Globus pallidus (tissue), 1 donor: ENCODE measurements at places on chromosomes 7 and 10.
A peak's percentile ranks its signal among the peaks of the same experiment; 100 is the strongest.

GRCh38 chr10:120385992-120386391, 71.0 kb upstream of the PLPP4 start:
- no peak for DNase-seq

- no peak for DNase-seq
Measured at GRCh38 chr7:31890198-31890597, 180.0 kb downstream of the PDE1C start.

- DNase-seq, result no peak
Measured at GRCh38 chr7:50851891-50852290, 69.2 kb upstream of the GRB10 start.

DNA sequence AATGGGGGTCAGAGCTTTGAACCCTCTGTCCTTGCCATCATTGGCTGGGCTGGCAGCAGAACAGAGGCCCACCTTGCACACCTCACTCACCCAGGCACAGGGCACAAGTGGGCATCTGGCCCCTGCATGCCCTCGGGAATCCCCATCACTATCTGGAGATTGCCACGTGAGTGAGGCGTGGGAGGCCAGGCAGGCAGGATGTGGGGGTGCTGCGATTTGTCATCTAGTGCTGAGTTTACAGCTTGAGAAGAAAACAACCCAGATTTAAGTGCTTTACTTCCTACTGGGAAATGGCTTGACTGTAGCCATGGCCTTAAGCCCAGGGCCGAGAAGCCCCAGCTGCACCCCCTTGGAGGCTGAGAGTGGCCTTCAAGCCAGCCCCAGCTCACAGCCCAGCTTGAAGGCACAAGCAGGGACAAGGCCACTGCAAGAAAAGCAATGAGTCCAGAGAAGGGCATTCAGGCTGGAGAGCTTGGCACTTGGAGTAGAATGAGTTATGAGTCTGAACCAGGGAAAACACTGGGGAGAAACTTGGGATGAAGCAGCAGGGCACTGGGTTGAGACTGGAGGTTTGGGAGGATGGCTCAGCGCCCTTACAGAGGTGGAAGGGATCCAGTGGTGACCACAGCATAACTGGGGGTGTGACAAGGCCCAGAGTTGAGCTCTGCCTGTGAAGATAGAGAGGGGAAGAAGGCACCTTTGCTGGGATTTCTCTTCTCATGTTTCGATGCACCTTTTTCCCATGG, 123.0 kb downstream of the CXCL12 start:
- DNase-seq, result no peak

DNA sequence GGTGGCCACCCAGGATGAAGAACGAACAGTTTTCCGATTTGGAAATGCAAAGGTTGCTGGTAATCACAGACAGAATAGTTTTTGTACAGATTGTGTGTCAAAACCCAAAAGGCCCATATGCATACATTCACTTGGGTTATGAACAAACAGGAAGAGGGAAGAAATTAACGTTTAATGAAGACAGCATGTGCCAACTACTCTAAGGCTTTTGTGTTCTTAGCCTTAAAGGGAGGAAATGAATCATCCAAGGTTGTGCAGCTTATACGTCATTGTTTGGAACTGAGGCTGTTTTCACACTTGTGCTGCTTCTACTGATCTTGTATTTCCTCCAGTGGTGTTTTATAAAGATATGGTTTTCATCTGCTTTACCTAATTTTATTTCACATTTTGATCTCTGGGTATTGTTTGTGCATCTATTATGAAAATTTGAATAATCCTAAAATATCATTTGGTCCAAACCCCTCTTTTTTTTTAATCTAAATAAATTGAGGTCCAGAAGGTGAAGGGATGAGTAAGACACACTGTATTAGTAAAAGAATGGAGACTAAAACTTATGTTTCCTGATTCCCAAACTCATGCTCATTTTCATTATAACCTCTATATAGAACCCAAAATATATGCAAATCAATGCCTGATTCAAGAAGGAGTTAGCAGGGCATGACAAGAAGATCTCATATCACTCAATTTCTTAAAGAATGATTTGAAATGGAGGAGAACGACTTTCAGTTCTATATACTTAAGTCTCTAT, 373.1 kb downstream of the THSD7A start:
- no peak for DNase-seq

GRCh38 chr10:86671985-86672710, 3.8 kb downstream of the LDB3 start:
- DNase-seq, result no peak

GRCh38 chr10:33621101-33621500, 286.6 kb upstream of the NRP1 start:
- DNase-seq, result peak; percentile 15

DNA sequence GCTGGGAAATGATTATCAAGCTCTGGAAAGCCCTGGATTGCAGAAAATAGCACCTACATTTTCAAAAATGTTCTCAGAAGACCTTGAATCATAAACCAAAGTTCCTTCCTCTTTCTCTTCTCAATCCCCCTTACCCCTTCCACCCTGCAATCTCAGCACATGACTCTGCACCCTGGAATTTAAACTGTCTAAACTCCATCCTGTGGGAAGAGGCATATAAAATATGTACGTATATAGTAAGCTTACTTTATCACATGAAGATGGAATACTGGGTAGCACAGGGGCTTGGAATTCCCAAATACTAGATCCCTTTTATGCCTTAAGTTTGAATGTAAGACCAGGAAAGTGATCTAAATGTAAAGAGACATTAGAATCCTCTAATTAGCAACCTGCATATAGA, 7.7 kb downstream of the AGMO start:
- no peak for DNase-seq

- no peak for DNase-seq
Measured at GRCh38 chr7:94426980-94427875, 32.5 kb downstream of the COL1A2 start.

DNA sequence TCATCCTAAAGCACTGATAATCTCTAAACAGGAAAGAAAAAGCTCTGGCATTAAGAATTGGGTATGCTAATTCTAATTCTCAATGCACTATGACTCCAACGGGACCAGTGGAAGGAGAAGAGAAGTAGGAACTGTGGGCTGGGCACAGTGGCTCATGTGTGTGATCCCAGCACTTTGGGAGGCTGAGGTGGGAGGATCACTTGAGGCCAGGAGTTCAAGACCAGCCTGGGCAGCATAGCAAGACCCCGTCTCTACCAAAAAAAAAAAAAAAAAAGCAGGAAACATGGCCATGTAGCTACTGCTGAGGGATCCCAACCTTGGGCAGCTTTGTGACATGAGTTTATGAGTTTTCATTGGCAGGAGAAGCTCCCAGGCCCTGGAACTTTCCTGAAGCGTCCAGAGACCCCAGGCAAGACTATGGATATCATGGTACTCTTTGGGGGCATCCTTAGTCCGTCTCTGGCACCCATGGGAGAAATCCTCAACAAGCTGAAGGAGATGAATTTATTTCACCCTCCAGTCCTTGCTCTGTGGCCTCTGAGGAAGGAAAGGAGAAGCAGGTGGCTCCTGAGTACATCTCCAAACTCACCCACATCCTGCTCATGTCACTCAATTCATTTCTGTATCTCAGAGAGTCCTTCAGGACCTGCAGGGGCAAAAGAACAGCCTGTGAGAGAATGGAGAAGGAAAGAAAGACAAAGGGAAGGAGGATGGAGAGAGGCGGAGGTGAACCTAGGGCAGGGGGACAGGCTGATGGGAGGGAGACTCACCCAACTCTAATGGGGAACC, 99.5 kb downstream of the SPDYE5 start:
- DNase-seq, result no peak

- DNase-seq, result no peak
Measured at GRCh38 chr7:141276031-141276430, 202.2 kb downstream of the TMEM178B start.

- no peak for DNase-seq
Measured at GRCh38 chr10:71727105-71727737, 7.6 kb upstream of the C10orf105 start.

DNA sequence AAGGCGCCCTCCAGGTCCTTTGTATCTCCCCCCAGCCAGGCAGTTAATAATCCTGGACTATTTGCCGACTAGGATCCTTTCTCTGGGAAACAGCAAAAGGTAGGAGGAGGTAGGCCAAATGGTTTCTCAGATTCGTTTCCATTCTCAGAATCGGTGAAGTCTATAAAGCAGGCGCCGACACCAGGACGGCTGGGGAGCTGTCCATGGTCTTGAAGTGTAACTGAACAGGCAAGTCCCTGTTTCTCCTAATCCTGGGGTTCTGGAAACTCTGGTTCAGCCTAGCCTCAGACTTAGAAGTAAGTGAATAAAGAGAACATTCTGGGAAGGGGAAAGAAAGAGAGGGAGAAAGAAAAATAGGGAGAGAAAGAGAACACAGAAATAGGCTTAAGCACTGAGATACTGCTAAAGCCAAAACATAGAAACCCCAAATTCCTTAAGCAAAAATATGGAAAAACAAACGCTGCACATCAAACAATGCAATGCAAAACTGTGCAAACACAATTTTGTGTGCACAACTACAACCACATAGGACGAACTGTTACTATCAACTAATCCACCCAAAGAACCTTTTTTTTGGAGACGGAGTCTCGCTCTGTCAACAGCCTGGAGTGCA, 11.1 kb upstream of the INA start:
- DNase-seq, result peak; percentile 35

GRCh38 chr10:61708846-61709245, 46.1 kb downstream of the CABCOCO1 start:
- no peak for DNase-seq

GRCh38 chr7:147523056-147523455, 1067.5 kb upstream of the C7orf33 start:
- DNase-seq, result no peak

- no peak for DNase-seq
Measured at GRCh38 chr7:136807598-136807997, 60.9 kb upstream of the CHRM2 start.

- DNase-seq, result no peak
Measured at GRCh38 chr7:24713850-24714675, 43.2 kb downstream of the GSDME start.

DNA sequence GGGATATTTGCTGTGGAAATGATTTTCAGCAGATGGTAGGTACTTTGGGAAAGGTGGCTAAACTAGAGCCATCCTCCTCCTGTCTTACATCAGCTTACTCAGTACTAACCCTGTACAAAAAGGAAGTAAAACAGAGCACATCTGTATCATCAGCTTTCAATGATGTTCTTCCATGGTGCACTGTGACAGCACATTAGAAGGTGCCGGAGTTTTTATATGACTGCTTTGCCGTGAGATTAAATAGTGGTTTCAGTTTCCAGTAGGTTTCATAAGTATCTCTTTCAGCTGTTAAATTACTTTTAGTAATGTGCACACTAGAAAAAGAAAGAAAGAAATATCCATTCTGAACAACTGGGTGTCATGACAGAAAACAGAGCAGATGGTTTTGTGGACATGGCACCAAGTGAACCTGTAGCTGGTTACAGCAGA, 86.5 kb downstream of the ARID5B start:
- DNase-seq, result no peak
